ENCODE measurements at places on chromosomes 3 and 15.

DNA sequence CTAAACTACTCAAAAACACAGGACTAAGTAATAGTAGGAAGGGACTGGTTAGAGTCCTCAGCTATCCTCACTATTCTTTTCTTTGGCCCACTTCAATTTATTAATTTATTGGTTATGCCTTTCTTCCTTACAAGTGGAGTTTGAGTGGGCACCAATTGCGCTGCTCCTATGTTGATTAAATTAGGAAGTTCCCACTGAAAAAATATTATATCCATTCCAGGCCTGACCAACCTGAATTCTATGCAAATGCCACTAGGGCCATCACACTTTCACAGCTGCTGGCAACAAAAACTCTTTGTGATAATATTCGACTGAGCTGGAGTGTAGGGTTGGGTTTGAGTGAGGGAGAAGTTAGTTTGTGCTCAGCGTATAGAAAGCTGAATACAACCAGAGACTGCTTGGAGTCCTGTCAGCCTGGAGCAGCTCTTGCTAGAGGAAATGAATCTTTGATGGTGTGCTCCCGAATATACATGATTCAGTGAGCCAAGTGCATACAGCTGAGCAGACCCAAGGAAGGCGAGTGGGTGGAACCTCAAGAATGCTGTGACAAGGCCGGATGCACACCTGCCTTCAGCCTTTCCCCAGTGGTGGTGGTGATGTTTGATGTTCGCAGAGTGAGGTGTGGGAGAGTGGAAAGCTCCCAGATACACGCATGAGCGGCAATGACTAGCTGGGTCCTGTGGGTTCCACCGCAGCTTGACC, 1.5 kb downstream of the ARHGEF3 start:
- no peak for DNase-seq

DNA sequence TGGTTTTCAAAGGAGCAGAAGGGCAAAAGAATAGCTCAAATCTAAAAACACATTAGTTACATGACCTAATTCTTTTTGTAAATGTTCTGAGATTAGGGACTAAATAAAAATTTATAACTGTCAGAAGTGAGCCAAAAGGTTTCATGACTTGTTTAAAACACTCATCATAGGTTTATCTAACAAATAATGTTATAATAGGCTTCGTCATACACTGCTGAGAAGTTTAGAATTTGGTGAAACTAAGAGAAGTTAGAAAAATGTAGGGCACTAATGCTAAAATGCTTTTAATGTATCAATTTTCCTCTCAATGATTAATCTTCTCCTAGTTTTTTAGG, 468.8 kb upstream of the CDIN1 start:
- DNase-seq = no peak

DNA sequence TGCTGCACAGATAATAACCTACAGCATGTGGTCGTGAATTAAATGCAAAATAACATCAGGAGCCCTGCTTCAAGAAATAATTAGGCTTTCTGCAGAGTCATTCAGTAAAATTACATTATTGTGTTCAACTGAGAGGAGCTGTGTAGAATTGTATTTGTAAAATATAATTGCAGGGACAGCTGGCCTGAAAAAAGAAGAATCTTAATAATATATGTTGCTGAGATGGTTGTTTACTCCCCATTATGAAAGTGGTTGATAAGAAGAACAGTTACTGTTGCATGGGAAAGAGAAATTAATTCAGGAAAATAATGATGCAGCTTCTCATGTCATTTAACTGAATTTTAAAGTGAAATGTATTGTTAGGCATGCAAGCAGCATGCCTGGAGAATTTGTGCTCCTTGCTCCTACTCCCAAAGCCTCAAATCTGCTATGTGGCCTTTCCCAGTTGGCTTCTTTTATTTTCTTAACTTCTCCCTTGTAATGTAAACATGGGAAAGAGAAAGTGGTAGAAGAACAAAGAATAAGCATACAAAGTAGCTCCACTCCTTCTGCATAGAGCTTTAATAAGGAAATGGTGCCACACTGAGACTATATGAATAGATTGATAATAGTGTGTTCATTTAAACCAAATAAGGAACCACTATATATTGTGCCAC, 100.1 kb downstream of the VGLL3 start:
- no peak for DNase-seq

DNA sequence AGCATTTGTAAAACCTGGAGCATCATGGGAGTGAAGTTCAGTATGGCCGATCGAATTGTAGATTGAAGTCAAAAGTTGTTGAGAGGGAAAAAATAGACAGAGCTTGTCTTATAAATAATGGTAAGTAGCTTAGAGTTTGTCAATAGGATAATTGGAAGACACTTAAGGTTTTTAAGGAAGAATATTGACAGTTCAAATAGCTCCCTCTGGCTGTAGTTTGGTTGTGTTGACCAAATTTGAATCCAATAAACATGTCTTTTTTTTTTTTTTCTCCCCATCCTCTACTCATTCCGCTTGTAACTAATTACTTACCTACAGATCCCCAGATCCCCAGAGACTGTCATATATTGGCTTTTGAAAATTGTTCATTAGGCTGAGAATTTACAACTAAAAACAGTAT, 677.0 kb downstream of the AGBL1 start:
- peak; percentile 2 for DNase-seq

DNA sequence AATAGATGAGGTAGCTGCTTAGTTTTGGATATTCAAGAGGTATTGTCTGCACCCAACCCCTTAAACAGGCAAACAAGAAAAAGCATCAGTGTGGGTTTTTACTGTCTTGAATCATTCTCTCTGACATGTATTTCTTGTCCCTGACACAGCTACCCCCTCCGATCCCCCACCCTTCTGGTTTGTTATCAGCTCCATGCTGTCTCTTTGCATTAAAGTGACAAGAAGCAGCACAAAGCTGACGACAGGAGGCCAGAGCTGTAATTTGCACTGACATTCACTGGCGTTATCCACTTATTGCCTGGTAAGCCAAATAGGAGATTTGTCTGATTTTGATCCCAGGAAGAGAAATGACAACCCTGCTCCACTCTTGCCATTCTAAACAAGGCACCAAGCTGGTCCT, 83.3 kb upstream of the SNRK start:
- DNase-seq = peak; percentile 13

DNA sequence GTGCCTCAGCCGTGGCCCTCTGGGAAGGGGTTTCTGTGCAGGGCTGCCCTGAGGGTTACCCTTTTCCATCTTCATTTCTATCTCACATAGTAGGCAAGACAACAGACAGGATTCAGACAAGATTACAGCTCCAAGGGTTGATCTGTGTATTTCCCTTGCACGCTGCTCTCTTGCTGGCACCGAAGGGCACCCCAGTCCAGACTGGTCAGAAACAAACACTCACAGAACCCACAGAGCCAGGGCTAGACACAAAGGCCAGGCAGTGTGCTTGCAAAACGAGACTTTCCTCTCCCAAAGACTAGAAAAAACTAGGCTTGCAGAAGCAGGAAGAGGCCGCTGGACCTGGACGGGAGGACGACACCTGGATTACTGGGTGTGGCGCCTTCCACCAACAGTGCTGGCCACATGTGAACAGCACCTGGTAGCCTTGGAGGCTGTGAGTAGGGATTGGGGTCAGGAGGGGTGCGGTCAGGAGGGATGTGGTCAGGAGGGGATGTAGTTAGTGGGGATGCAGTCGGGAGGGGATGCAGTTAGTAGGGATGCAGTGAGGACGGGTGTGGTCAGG, 96.8 kb downstream of the BDH1 start:
- no peak for DNase-seq

DNA sequence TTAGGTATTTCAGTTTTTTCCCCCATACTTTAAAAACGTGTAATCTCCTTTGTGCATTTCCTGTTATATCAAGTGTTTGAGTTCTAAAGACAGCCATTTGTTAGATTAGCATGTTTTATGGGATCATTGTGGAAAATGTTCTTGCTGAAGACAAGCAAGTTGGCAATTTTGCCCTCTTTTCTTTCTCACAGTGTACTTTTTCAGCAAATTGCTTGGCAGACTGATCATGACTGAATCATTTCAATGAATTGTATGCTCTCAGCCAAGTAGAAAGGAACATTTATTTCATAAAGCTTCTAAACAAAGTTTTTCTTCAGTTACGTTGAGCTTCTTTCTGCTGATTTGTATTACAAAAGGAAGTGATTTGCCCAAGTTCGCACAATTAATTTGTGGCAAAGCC, 51.6 kb downstream of the ATG7 start:
- DNase-seq = no peak

DNA sequence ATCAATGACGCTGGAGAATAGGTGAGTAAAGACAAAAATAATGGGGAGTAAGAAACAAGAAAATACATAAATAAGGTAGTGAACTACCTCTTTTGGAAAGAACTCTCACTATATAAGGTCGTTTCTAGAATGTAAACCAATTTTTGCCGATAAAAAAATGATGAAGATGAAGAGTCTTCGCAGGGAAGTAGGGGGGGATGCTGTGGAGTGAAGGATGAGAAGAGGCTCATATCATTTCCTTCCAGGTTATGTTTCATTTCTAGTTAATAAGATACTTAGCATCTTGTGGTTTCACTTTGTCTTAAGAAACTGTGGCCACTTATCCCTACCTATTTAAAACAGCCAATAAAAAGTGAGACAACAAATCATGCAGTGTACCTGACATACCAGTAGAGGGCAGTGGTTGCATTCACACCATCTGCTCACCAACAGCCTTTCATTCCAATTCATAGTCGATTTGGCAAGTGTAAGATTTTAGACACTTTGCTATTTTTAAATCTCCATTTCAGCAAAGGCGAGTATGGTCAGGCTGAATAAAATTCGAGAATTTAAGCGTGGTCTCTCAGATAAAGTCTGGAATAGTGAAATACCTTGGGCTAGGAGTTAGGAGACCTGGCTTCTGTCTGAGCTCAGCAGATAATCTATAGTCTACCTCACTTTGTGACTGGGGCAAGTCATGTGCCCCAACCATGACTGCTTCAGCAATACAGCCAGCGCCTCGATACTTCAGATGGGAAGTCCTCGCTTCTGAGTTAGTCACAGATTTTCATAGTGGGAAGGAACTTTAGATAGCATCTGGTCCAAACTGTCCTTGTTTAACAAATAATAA, 28.9 kb upstream of the ICE2 start:
- peak; percentile 79 for DNase-seq

DNA sequence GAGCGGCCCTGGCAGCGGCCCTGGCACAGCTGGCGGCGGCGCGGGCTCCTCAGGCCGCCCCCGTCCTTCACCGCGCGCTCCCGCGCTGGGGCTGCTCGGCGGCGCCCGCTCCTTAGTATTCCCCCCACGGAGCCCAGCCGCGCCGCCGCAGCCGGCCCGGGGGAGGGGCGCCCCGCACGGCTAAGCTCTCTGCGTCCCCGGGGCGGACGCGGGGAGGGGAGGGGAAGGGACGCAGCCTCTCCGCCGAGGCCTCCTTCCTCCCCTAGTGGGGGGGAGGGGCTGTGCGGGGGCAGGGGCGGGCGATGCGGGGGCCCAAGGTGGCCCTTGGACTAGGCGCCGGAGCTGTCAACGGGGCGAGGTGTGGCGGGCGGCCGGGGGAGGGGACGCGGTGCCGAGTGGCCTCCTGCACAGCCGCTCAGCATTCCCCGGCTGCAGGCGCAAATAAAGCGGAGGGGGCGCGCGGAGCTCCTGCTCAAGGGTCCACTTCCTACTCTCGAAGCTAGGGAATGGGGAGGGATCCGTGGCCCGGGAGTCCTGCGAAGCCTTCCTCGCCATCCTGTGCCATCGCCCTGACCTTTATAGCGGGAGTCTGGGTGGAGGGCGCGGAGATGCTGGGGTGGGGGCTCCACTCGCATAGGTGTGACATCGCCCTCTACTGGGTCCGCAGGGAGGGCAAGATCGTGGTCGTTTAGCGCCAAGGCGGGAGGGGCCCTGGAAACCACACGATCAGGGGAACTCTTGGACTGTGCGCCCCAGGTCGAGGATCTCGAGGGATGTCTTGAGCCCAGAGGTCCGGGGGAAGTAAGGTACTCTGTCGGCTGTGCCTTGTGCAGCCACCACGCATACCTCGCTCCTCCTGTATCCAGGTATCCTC, 22.2 kb downstream of the EPHB3 start:
- DNase-seq = no peak

- no peak for DNase-seq
These were observed 35.0 kb downstream of the C3orf85 start for GRCh38 chr3:109171479-109171878.

GRCh38 chr3:136708333-136708985, 43.7 kb downstream of the STAG1 start:
- DNase-seq = no peak

- DNase-seq = peak; percentile 84
These were observed 39.3 kb downstream of the PLD1 start for GRCh38 chr3:171770689-171771620.

GRCh38 chr3:127444761-127445160, 145.8 kb downstream of the TPRA1 start:
- DNase-seq = no peak

DNA sequence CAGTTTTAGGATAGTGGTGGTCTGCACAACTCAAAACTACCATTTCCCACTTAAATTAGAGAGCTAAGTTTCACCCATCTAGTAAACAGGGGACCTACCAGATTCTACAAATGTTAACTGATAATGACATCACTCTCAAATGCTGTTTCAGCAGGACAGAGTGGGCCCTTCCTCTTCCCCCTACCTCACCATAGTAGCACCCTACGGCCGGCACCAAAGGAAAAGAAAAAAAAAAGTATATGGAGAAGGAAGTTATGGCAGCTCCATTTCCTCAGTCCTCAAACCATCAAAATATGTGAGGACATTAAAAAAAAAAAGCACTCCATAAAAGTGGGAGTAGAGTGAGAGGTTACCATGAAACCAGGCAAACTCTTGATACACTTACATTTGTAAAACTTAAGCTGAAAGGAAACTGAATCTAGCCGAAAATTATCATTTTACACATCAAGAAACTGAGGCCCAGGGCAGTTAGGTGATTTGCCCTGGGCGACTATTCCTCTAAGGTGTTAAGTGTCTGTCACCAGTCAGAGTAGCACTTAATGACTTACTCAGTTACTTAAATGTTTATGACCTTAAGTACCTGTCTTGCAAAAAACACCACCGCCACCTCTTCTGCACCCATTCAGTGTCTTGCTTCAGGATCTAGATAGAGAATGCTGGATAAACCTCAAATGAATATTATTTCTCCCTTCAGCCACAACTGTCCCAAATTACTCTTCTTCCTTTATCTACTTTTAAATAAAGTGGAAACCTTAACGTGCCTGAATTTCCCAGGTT, 2.7 kb downstream of the MSL2 start:
- peak; percentile 62 for DNase-seq
